ENCODE measurements at places on chromosomes 5 and 9. TPM values are rescaled to one million over a fixed set of nuclear protein-coding genes. Genes with fewer than 3 reads are reported as not detected.

TMEM161B gene
- 21.1 TPM for total RNA-seq

TTC23L gene
- total RNA-seq, result 2.8 TPM

HTR4 gene
- total RNA-seq, result not detected

ZNF618 gene
- total RNA-seq, result 75.3 TPM

GRXCR2 gene
- total RNA-seq, result not detected

- no peaks in the 10 kb centered on the region for H3K27me3 ChIP-seq
- no peak overlapping the region for H3K27ac ChIP-seq
- H3K4me3 ChIP-seq, result no peak overlapping the region
- DNase-seq, result no peak
Observed at GRCh38 chr5:141605523-141606277, 13.1 kb downstream of the DIAPH1 start.

DNA sequence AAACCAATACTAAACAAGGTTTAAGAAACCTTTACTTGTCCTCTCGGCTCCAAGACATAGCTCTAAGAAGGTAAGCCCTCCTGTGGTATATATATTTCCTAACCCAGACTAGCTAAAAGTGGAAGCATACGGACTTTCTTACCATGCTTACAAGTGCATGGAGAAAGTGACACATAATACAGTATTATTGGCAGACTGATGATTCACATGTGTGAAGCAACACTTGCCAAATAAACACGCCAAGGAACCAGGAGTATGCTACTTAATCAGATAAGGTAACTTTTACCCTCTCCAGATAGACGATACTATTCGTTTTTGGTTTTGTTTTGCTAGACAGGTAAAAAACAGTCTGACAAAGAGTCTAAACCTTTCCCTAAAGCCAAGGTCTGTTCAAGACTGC is 264.1 kb downstream of the MLLT3 start:
- DNase-seq, result no peak
- no peak overlapping the region for H3K4me3 ChIP-seq
- no peaks in the 10 kb centered on the region for H3K36me3 ChIP-seq
- no peaks in the 10 kb centered on the region for H3K27me3 ChIP-seq
- no peak overlapping the region for H3K27ac ChIP-seq

GRCh38 chr5:109546461-109546860 is 136.7 kb upstream of the PJA2 start:
- no peak for DNase-seq
- H3K36me3 ChIP-seq, result no peaks in the 10 kb centered on the region
- H3K4me1 ChIP-seq, result no peaks in the 10 kb centered on the region
- no peak overlapping the region for H3K27ac ChIP-seq
- no peak overlapping the region for H3K4me3 ChIP-seq

GRCh38 chr5:35804201-35804653 is 52.5 kb upstream of the IL7R start:
- H3K27ac ChIP-seq, result no peak overlapping the region
- H3K36me3 ChIP-seq, result no peaks in the 10 kb centered on the region
- no peak for DNase-seq
- peaks cover 7% of the 10 kb centered on the region for H3K4me1 ChIP-seq
- no peak overlapping the region for H3K4me3 ChIP-seq

DNA sequence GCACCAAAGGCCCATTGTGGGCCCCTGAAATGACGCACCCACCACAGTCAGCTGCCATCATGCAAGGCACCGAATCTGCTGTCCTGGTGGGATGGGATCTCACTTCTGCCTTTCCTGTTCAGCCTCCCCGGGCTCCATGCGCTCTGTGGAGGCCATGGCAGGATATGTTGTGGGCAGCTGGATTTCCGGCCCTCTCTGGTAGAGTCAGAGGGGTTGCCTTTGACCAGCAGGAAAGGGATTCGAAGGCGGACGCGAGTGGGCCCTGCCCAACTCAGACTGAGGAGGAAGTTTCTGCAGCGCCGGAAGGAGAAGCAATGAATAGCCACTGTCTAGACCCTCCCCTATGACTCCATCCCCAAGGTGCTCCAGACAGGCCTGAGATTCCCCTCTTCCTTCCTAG is 35.5 kb downstream of the GADD45G start:
- no peak overlapping the region for H3K27ac ChIP-seq
- H3K4me3 ChIP-seq, result no peak overlapping the region
- no peak for DNase-seq
- no peaks in the 10 kb centered on the region for H3K4me1 ChIP-seq
- H3K36me3 ChIP-seq, result no peaks in the 10 kb centered on the region

DNA sequence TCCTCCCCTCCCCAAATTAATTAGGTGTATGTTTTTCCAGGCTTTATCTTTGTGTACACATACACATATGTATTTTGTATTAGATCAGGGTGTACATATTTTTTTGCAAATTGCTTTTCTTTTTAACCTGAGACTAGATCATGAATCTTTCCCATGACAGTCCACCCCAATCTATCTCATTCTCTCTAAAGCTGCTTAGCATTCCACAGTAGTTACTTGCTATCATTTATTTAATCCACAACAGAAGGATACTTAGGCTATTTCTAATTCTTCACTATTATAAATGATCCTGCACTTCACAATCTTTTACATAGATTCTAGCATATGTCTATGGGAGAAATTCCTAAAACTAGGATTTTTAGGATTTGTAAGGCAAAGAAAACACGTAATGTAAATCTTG is 43.9 kb downstream of the SH3RF2 start:
- H3K4me1 ChIP-seq, result peaks cover 77% of the 10 kb centered on the region
- H3K36me3 ChIP-seq, result no peaks in the 10 kb centered on the region
- no peak overlapping the region for H3K4me3 ChIP-seq
- no peaks in the 10 kb centered on the region for H3K27me3 ChIP-seq

- H3K27ac ChIP-seq, result no peak overlapping the region
- no peaks in the 10 kb centered on the region for H3K27me3 ChIP-seq
- H3K36me3 ChIP-seq, result no peaks in the 10 kb centered on the region
- peaks cover 7% of the 10 kb centered on the region for H3K4me1 ChIP-seq
Observed at GRCh38 chr5:91293131-91293530, 90.0 kb downstream of the ARRDC3 start.

- no peaks in the 10 kb centered on the region for H3K27me3 ChIP-seq
- H3K36me3 ChIP-seq, result no peaks in the 10 kb centered on the region
- DNase-seq, result no peak
- H3K4me1 ChIP-seq, result peaks cover 6% of the 10 kb centered on the region
- H3K4me3 ChIP-seq, result no peak overlapping the region
- H3K27ac ChIP-seq, result no peak overlapping the region
Observed at GRCh38 chr9:92520837-92521236, 15.0 kb downstream of the ECM2 start.

DNA sequence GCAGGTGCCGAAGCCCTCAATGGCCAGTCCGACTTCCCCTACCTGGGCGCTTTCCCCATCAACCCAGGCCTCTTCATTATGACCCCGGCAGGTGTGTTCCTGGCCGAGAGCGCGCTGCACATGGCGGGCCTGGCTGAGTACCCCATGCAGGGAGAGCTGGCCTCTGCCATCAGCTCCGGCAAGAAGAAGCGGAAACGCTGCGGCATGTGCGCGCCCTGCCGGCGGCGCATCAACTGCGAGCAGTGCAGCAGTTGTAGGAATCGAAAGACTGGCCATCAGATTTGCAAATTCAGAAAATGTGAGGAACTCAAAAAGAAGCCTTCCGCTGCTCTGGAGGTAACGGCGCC is 32.9 kb downstream of the CXXC5 start:
- no peak overlapping the region for H3K4me3 ChIP-seq
- no peak for DNase-seq
- peaks cover 17% of the 10 kb centered on the region for H3K36me3 ChIP-seq
- H3K27me3 ChIP-seq, result no peaks in the 10 kb centered on the region

DNA sequence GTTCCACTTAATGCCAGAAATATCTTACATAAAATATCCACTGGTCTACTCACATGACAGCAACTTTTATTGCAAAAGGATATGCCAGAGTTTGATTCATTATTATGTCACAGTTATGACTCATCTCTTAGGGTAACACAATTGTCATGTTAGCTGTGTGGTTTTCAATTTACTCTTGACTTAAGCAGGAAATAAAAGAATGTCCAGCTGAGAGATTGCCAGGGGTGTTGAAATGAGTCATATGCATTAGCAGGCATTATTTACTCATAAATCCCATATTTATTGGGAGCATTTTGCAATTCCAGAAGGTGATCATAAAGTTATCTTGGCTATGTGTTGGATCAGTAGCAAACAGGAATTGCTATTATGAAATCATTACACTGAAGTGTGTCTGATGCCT is 1164.6 kb upstream of the CDH18 start:
- peaks cover 4% of the 10 kb centered on the region for H3K4me1 ChIP-seq
- H3K27ac ChIP-seq, result no peak overlapping the region
- DNase-seq, result no peak
- no peak overlapping the region for H3K4me3 ChIP-seq

- H3K4me1 ChIP-seq, result no peaks in the 10 kb centered on the region
- no peak overlapping the region for H3K4me3 ChIP-seq
- DNase-seq, result no peak
- no peak overlapping the region for H3K27ac ChIP-seq
Observed at GRCh38 chr5:43461066-43461465, 22.6 kb downstream of the TMEM267 start.

DNA sequence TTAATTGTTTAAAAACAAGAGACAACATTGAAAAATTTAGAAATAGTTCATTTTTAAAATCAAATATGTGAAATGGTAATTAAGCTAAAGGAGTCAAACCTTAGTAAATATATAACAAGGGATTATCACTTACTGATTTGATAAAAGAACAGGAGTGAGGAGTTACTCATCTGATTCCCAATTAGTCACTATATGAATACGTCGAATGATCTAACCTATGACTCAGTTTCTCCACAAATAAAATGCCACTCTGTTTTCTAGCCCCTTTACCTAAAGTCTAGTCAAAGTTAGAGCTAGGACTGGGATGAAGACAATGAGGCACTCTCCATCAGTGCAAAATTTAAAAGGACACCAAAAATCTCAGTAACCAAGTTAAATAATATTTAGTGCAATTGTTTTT is 70.4 kb upstream of the RASEF start:
- no peak overlapping the region for H3K4me3 ChIP-seq
- H3K27ac ChIP-seq, result no peak overlapping the region

DNA sequence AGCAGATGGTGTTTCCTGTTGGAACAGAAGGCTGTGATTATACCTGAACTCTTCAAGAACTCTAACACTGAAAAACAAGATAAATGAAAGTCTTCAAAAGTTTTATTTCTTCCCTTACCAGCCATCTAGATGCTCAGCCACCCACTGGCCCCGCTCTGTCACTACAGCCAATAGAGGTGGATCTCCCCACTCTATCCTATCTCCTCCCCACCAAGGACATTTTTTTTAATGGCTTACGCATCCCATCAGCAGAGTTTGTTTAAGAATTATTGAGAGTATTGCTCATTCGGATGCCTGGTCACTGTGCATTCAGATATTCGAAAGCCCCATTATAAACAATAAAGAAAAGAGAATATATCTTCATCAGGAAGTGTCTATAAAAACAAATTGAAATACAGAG is 159.4 kb downstream of the RASEF start:
- no peak for DNase-seq
- H3K4me3 ChIP-seq, result no peak overlapping the region
- no peaks in the 10 kb centered on the region for H3K4me1 ChIP-seq
- no peaks in the 10 kb centered on the region for H3K27me3 ChIP-seq

DNA sequence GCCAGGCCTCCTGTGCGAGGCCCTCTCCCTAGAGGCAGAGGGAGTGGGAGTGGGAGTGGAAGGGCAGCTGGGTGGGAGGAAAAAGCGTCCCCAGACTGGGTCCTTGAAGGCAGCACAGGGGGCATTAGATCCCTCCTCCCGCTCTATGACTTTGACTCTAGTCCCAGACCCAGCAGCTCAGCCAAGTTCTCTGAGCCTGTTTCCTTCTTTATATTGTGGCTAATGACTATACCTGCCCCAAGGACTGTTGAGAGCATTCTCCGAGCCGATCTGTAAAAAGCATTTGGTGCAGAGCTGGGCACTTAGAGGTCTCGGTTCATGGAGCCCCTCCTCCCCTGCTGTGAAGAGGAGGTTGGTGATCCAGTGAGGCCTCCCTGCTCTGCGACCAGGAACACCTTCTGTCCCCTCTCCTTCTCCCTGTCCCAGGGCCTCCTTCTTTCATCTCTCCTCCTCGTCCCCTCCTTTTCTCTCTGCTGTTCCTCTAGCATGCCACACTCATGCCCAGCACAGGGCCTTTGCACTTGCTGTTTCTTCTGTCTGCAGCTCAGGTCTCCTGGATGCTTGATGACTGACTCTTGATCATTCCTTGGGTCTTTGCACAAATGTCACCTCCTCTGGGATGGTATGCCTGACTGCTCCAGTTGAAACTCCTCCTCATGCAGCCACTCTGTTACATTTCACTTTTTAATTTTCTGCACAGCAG is 23.4 kb upstream of the PSD2 start:
- H3K4me3 ChIP-seq, result no peak overlapping the region
- H3K27me3 ChIP-seq, result peaks cover 24% of the 10 kb centered on the region
- DNase-seq, result no peak
- no peaks in the 10 kb centered on the region for H3K4me1 ChIP-seq
- H3K36me3 ChIP-seq, result no peaks in the 10 kb centered on the region

DNA sequence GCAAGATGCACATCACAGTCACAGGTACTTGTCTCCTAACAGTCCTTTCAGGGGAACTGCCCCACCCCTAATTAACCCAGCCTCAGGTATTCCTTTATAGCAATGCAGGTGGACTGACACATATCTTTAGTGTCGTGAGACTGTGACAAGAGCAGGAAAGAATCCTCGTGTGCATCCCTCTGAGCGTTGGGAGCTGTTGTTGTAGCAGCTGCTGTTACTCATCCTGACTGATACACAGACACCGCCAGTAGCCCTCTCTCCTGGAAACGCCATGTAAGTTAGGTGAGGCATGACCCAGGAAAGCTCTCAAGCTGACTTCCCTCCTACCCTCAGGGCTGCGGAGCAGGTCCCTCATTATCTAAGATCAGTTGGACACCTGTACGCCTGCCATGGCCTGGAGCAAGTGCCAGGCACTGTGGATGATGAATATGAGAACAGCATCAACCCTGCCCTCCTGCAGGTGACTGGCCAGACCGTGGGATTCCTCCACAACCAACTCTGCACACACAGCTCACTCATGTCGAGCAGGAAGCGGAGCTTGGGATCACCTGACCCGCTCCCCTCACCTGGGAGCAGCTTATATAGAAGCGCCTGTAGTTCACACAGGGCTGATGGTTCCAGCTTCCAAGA is 10.2 kb upstream of the LCN15 start:
- peaks cover 16% of the 10 kb centered on the region for H3K27me3 ChIP-seq
- H3K4me3 ChIP-seq, result no peak overlapping the region
- no peaks in the 10 kb centered on the region for H3K36me3 ChIP-seq
- H3K4me1 ChIP-seq, result peaks cover 4% of the 10 kb centered on the region

DNA sequence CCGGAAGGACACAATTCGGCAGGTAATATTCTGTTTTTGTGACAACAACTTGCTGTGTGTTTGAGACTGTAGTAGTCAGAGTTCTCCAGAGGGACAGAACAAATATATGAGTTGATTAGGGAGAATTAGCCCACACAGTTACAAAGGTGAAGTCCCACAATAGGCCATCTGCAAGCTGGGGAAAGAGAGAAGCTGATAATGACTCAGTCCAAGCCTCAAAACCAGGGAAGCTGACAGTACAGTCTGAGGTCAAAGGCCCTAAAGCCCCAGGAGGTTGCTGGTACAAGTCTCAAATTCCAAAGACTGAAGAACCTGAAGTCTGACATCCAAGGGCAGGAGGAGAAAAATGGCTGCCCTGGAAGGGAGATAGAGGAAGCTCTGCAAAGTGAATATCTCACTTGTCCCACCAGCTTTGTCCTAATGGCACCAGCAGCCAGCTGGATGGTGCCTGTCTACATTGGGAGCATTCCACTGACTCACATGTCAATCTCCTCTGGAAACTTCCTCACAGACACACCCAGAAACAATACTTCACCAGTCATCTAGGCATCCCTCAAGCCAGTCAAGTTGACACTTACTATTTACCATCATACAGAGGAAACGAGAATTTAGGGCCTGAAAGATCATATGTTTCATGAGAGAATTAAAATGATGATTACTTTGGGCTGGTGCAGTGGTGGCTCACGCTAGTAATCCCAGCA is 36.3 kb upstream of the CTXN3 start:
- no peaks in the 10 kb centered on the region for H3K27me3 ChIP-seq
- peaks cover 7% of the 10 kb centered on the region for H3K4me1 ChIP-seq
- no peak overlapping the region for H3K27ac ChIP-seq
- peaks cover 2% of the 10 kb centered on the region for H3K36me3 ChIP-seq

All from progenitor cell of endocrine pancreas (in vitro differentiated cells).